ENCODE measurements at places on chromosomes 3 and 15.

- no peak for DNase-seq
Measured at GRCh38 chr3:128932516-128933212, 53.2 kb downstream of the ACAD9 start.

- DNase-seq, result no peak
Measured at GRCh38 chr15:37007301-37007700, 93.0 kb downstream of the MEIS2 start.

- DNase-seq, result no peak
Measured at GRCh38 chr15:74789741-74790079, 7.8 kb downstream of the CSK start.

GRCh38 chr15:25773248-25773647 is 89.9 kb downstream of the ATP10A start:
- no peak for DNase-seq

- no peak for DNase-seq
Measured at GRCh38 chr3:179369621-179370020, 22.1 kb downstream of the MFN1 start.

DNA sequence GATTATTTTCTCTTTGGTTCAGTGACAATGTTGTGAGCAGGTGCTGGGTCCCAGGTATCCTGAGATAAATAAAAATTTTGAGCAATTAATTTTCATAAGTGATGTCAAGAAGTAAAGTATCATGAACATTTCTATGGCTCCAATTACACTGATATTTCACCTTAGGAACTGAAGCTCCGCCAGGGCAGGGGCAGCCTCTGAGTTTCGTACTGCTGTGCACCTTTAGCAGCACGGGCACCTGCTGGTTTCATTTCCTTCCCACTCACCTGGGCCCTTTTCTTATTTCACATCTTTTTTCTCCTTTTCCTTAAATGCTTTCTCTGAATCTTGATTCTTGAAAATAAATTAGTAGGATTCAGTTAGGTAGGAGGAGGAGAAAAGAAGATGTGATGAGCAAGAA is 1.2 kb upstream of the IL1RAP start:
- DNase-seq, result no peak

- DNase-seq, result no peak
Measured at GRCh38 chr3:79415356-79415755, 352.4 kb downstream of the ROBO1 start.

DNA sequence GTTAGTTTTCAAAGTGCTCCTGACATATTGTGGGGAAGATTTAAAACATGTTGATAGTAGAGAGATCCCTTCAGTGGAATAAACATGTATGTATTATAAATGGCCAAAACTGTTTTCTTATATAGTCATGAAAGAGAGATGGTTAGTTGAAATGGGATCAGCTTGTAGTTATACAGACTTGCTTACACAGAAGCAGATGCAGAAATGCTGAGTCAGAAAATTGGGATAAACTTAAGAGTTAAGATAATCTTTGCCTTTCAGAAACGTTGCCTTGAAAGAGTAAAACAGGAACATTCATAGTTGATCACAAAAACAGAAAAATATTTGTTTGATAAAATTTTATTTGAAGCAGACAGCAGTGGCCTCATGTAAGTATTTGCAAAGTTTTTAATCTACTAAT is 433.2 kb upstream of the BCHE start:
- DNase-seq, result no peak

DNA sequence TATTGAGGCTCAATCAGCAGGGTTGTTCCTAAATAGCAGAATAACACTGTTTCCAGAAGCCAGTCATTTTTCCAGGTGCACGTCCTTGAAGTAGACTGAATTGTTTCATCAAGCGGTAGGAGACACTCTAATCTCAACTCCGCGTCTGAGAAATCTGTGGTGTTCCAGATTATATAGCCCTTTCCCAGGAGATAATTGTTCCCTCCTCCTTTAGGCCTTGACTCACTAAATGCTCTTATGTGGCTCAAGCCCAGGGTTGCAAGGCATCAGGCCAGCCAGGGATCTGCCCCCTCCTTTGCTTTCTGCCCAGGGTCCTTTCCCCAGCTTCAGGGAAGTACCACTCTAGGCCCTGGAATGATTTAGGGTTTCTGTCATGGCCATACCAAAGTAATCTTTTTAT is 5.7 kb upstream of the HLTF start:
- DNase-seq, result no peak

- DNase-seq, result no peak
Measured at GRCh38 chr15:38531509-38531908, 33.1 kb downstream of the RASGRP1 start.

- DNase-seq, result peak; percentile 78
Measured at GRCh38 chr15:56040081-56041035, 46.9 kb upstream of the NEDD4 start.

- DNase-seq, result no peak
Measured at GRCh38 chr15:61831505-61831921, 228.7 kb downstream of the VPS13C start.

DNA sequence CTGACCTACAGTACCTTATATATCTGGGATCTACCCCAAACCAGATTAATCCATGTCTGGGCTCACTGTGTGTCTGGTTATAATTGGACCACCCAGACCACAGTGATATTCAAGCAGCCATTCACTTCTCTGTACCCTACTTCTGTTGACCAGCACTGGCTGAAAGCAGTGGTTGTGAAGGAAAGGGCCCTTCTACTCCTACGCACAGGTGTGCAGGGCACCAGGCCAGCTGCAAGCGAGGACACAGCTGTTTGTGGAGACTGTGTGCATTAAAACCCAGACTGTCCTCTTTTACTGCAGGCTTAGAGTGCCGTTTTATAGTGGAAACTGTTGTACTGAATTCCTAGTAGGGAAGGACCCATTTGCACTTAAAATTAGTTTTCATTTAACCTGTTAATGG is 29.5 kb downstream of the CTDSPL start:
- no peak for DNase-seq

DNA sequence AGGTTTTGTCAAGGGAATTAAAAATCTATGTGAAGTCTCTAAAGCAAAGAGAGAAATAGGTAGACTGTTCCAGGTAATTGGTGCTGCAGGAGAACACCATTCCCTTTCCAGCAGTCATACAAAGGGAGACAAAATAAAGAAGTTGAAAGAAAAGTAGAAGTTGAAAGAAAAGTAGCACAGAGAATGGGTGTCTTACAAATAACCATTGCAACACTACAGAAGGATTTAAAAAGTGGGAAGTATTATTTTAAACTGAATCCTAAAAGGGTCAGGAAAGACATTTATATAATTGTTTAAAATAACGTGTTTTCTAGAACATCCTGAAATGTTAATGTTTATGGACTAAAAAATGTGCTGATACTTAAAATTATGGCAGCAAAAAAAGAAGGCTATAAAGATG is 223.8 kb downstream of the RSRC1 start:
- DNase-seq, result no peak

DNA sequence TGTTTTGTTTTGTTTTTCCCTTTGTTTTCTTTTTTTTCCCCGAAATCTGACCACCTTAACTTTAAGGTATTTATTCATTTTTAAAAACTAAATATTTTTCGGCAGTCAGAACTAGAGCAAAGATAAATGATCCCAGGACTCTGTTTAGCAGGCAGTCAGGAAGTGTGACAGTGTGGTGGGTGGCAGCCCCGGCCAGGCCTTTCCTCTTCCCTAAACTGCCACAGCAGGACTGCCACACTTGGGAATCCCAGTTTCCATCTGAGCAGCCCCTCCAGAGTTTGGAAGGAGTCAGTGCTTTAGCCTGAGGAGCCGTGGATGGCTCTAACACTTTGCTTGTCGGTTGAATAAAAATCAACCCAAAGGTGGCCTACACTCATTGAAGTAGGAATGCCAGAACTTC is 6.9 kb downstream of the CCRL2 start:
- DNase-seq, result no peak

DNA sequence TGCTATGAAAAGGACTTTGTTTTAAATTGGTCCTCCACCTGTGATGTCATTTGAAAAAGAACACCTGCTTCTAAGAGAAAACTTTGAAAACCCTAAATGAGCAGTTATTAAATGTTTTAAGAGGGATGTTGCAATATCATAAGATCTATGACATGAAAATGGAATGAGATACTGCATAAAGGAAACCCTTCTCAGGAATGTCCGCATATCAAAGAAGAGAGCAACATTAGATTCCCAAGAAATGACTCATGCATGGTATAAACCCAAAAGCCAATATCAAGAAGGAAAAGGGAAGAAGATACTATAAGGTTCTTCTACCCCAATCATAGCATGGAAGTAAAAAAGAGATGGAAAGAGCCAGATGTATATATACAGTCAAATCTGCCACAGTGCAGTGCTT is 627.5 kb upstream of the LMCD1 start:
- no peak for DNase-seq

- no peak for DNase-seq
Measured at GRCh38 chr3:133494469-133494868, 79.0 kb upstream of the CDV3 start.

DNA sequence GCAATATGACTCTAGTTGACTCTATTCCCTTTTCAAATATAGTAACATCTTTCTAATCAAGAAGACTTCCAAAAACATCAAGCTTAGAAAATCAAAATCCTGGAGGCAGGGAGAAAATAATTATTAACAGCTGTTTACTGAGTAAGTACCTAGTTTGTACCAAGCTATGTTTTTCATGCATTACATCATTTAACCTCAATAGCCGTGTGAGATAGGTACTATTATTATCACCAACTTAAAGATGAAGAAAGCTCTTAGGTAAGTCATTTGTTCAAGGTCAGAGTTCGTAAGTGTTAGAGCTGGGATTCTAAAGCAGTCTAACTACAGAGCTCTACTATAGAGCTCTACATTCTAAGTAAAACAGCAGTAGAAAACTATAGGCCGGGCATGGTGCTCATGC is 41.6 kb downstream of the GSK3B start:
- no peak for DNase-seq

- peak; percentile 63 for DNase-seq
Measured at GRCh38 chr3:50299929-50300680, 900 bp upstream of the HYAL3 start.

DNA sequence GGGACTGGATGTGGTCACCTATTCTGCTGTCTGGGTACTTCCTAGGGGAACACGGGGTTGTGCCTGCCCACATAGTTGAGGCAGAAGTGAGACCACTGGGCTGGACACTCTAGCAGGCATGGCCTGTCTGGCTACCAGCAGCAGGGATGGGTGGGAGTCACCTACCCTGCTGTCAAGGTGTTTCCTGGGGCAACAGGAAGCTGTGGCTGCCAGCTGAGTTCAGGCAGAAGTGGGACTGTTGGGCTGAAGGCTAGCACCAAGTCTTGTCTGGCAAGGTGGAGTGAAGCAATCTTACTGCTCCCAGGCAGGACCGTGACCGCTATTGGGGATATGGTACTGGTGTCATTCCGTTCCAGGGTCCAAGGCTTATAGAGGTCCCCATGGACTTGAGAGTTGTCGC is 20.3 kb upstream of the ZDHHC23 start:
- DNase-seq, result no peak

DNA sequence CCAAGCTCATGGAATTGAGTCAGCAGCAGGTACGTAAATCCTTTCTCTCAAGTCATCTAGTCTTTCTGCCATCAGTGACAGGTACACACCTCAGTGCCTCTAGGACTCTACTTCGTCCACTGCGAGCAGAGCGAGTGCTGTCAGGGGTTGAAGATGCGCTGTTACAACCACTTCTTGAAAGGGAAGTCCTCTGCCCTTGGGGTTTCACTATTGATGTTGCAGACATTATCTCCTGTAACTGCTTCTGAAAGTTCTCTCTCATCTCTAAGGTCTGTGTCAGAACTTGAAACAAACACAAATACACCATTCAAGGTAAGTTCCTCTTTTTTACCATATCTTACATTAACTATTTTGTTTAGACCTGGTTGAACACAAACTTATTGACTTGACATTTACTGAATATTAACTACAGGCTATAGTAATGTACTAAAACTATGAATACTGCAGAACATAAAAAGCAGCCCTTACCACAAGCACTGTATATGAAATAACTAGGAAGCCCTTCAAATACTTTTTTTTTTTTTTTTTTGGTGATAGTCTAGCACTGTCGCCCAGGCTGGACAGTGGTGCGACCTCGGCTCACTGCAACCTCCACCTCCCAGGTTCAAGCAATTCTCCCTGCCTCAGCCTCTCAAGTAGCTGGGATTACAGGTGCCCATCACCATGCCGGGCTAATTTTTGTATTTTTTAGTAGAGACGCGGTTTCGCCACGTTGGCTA is 41.5 kb downstream of the TOPBP1 start:
- DNase-seq, result no peak

DNA sequence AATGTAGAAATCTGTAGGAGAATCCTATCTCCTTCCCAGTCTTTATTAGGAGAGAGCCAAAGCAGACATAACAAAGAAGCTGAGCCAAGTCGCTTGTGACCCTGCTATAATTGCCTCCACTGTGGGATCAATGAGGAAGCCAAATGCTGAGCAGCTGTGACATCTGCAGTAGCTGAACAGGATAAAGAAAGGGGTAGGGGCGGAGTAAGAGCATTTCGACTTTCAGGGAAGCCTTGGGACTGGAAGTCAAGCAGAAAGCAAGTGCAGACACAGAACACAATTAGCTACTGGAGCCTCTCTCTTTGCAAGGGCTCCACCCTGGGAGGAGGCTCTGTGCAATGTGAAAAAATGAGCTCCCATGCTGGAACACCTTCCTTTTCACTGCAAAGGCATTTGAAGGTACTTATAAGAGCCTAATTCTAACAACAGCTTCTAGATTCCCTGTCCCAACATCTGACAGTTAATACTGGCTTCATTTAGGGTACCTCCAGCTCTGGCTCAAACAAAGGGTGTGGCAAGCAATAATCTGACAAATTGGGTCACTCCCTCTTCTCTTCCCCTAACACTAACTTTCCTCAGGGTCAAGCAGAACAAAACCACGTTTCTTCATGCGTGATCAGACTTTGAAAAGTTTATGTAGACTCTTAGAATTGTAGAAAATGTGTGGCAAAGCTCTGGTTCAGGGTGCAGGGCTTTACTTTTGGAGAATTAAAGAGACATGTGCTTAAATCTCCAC is 166.4 kb downstream of the CADPS start:
- peak; percentile 39 for DNase-seq

GRCh38 chr15:30033211-30033610 is 49.5 kb upstream of the GOLGA8J start:
- no peak for DNase-seq

GRCh38 chr3:8278448-8278847 is 223.2 kb upstream of the LMCD1 start:
- no peak for DNase-seq

GRCh38 chr15:23561914-23562313 is 3.6 kb upstream of the MKRN3 start:
- no peak for DNase-seq

GRCh38 chr3:55518451-55518850 is 31.3 kb upstream of the WNT5A start:
- DNase-seq, result no peak

All from femur (tissue), 1 donor.